ENCODE measurements at places on chromosomes 4 and X.
A peak's percentile ranks its signal among the peaks of the same experiment; 100 is the strongest.

DNA sequence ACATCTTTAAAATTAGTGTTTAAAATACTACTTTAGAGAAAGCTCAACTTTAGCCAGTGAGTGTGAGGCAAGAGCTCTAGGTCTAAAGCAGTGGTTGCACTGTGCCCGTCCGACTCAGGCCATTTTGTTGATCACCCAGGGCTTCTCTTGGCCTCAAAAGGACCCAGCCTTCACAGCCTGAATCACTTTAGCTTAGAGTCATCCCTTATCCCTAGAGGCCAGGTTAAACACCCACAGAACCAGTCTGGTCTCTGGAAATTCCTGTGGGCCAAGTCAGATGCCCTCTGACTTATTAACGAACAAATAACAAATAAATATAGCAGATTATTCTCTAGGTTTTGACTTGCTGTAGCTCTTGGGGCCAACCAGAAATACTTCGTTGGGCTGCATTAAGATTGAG is 102.3 kb downstream of the WWC2 start:
- DNase-seq = no peak

- peak; percentile 96 for DNase-seq
Observed at GRCh38 chrX:41084044-41084892, 977 bp upstream of the USP9X start.

- DNase-seq = no peak
Observed at GRCh38 chrX:68846536-68846935, 17.7 kb downstream of the EFNB1 start.

- DNase-seq = no peak
Observed at GRCh38 chr4:98617358-98618047, 40.9 kb downstream of the TSPAN5 start.

GRCh38 chrX:44596277-44596676 is 53.6 kb upstream of the FUNDC1 start:
- DNase-seq = peak; percentile 6

DNA sequence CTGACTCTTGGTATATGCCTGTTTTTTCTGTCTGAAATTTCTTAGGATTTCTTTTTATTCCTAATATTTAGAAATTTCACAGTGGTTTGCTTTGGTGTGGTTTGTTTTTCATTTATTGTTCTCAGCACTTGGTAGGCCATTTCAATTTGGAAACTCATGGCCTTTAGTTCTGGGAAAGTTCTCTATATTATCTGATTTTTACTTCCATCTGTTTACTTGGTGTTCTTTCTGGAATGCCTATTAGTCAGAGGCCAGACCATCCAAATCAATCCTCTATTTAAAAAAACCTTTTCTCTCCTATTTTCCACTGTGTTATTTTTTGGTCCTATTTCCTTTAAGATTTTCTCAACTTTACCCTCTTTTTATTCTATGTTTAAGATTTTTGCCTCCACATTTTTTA is 188.1 kb upstream of the SFRP2 start:
- DNase-seq = no peak

- no peak for DNase-seq
Observed at GRCh38 chr4:10061650-10062415, 40.5 kb upstream of the SLC2A9 start.

DNA sequence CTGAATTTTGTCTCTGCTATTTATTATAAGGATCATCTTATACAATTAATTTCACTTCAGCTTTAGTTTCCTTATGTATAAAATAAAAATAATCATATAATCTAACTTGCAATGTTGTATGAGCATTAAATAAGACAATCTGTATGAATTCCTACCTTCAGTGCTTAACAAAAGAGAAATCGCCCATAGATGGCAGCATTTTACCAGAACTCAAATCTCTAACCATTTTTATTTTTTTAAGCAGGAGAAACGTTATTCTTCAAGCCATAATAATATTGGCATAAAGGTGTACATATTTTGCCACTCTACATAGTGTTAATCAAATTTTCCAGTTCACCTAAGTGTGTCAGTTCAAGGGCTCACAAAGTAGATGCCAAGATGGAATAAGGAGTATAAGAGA is 78.8 kb downstream of the TMEM47 start:
- no peak for DNase-seq

- no peak for DNase-seq
Observed at GRCh38 chr4:56804551-56804950, 16.9 kb downstream of the SPINK2 start.

- no peak for DNase-seq
Observed at GRCh38 chr4:106868381-106869035, 167.6 kb downstream of the DKK2 start.

- no peak for DNase-seq
Observed at GRCh38 chr4:142322996-142323395, 523.1 kb downstream of the INPP4B start.

DNA sequence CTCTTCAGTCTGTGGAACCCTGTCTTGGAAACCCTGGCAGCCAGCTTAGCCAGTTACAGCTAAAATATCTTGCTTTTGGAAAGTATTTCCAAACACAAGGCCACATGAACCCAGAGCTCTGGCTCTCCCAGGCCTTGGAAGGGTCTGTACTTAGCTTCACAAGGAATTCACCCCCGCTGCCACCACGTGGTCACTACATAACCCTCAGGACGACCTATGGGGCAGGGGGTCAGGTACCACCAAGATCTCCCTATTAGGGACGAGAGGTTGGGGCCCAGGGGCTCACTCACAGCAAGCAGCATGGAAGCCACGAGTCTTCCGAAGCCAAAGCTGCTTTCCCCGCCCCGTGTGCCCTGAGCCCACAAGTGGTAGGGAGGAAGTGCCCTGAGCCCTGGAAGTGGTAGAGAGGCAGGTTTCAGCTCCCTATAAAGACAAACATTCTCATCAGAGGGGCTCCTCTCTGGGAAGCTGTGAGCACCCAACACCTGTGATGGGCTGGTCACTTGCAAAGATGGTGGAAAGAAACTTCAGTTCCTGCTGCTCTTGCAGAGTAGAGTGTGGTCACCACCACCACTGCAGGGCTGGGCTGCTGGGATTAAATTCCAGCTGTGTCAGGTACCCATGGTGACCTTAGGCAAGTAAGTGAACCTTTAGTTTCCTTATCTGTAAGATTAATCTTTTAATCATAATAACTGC is 4.7 kb upstream of the JAKMIP1 start:
- DNase-seq = no peak

GRCh38 chrX:43000121-43000520 is 222.2 kb upstream of the PPP1R2C start:
- DNase-seq = no peak

DNA sequence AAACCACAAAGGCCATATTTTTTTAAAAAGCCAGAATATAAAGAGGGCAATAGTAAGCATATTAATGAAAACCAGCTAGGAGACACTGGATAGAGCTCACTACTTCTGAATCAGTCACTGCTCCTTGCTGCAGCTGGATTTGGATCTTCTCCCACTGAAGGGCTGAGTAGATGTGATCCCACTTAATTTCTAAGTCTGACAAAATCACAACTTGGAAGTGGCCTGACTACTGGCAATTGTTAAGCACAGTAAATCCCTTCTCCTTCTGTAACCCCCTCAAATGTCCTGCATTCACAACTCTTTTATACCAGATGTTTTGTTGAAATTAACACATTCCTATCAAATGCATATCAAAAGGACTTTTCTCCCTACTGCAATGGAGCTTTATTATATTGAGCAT is 72.9 kb downstream of the AMMECR1 start:
- DNase-seq = no peak

GRCh38 chr4:10091531-10092181 is 24.9 kb downstream of the WDR1 start:
- DNase-seq = no peak

DNA sequence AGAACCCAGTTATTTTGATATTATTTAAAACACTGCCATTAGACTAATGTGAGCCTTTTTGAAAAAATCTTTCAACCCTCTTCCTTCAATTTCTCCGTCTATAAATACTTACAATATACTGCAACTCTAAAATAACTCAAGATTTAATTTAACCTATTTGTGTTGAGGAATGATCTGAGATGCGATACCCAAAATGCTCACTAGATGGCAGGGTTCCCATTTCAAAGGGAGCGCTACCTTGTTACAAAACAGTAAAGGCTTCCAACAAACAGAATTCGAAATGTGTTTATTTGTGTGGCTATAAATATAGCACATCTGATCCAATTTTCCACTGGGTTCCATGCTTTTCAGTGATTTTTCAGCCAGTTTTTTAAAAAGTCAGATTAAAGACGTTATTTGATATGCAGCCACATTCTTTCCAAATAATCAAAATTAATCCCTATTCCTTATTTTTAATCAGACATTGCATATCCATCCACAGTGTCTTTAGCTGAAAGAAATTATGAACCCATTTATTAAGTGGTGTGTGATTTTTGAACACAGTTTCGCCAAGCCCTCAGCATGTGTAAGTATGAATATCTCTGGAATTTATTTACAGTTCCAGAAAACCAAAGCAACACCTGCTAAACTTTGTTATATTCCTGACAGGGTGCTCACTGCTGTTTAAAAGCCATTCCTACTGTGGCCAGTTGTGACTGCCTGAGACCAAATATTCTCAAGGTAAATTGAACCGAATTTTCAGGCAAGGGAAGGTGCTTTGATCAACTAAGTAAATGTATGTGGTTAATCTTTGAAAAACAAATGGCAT is 668.0 kb upstream of the LCORL start:
- peak; percentile 48 for DNase-seq

GRCh38 chr4:159410076-159410777 is 307.3 kb downstream of the RAPGEF2 start:
- no peak for DNase-seq

DNA sequence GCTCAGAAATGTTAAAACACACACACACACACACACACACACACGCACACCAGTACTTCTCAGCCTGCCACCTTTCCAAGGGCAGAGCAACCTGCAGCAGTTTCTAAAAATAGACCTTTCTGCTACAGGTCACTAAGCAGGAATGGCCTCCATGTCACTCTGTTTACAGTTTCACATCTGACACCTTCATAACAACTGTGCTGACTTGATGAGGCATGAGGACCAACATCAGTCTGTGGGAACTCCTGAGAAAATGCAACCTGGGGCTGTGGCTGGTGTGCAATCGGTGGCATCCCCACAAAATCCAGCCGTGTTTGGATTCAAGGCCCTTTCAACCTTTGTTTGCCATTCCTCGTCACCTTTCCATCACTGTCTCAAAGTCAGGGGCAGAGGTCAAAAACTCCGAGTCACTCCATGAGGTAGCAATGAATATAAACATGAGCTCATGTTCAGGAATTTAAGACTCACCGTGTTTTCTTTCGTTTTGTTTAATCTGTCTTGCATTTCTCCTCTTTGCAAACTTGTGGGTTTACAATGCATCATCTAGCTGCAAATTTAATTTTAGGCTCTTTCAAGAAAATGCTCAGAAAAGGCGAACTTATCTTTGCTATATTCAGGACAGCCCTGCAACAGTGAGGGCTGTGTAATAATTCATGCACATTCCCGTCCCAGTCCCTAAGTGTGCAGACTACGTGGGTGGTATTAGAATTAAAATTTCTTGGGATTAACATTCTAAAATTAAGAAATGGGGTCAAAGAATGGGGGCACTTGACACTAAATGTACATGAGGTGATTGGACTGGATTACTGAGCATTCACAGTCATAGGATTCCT is 135.3 kb downstream of the SHROOM3 start:
- DNase-seq = no peak

DNA sequence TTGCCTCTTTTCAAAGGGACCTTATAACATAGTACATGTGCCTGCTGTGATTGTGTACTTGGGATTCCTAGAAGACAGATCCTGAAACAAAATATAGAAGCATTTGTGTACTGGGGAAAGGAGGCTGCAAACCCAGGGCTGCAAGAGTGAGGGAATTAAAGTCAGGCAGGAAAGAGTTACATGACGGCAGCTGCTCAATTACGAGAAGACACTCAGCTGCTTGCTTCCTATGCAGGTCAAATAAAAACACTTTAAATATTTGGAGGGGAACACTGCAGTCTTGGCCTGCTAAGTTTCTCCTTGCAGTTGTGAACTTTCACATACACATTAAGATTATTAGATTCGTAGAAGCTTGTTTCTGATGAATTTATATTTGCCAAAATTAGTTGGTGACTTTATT is 191.9 kb upstream of the CXCL13 start:
- DNase-seq = no peak

- no peak for DNase-seq
Observed at GRCh38 chr4:74656596-74656995, 137.7 kb downstream of the BTC start.

DNA sequence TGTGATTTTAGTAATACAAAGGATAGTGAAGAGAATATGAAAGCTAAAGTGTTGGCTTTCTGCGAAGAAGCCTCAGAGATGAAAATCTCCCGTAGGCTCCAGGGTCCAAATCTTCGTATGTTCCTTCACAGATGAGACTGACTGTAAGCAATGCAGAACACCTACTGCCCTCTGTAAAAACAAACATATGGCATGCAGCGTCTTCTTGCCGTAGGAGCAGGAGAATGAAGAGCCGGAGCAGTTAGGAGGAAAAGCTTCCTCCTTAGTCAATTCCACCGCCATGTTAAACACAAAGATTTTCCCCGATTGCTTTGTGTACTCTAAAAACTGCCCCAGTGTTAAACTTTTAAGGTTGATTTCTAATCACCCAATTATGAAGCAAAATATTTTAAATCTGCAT is 22.5 kb downstream of the RWDD4 start:
- no peak for DNase-seq

DNA sequence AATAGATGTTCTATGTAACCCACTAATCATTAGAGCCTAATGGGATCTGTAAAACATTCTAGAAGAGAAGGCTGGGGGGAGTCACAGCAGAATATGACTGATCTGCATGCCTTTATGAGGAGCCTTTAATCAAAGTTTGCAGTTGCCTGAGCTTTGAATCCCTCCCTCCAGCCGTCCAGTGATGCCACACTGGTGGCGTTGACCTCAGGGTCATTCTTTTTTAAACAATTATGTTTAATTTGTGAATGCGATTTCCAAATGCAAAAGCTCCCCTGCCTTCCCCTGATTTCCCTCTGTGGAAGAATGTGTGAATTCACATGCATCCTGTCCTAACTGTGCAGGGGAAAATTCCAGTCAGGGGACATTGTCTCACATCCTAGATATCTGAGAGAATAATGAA is 199.7 kb upstream of the GPR101 start:
- no peak for DNase-seq

- DNase-seq = no peak
Observed at GRCh38 chr4:965766-966134, 7.6 kb downstream of the DGKQ start.

GRCh38 chr4:71828470-71828869 is 44.6 kb upstream of the GC start:
- DNase-seq = no peak

GRCh38 chr4:136246876-136247275 is 1285.4 kb downstream of the PCDH18 start:
- DNase-seq = no peak

DNA sequence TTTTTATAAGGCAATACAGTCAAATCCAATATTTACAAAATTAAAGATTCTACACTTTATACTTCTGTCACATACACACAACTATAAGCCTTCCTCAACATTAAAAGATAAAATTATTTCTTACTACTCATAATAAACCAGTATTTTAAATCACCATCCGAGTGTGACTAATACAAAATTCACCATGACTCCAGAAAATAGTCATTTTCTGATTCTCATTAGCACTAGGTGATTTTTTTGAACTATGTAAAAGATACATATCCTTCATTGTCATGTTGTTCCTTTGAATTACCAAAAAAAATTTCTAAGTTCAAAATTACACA is 646 bp upstream of the SLC7A11 start:
- no peak for DNase-seq

All from B cell (primary cell).